Fibroblast of the aortic adventitia (primary cell): ENCODE measurements at places on chromosomes 7 and 10.

GRCh38 chr10:69842882-69843281 is 41.2 kb downstream of the COL13A1 start:
- DNase-seq = no peak

DNA sequence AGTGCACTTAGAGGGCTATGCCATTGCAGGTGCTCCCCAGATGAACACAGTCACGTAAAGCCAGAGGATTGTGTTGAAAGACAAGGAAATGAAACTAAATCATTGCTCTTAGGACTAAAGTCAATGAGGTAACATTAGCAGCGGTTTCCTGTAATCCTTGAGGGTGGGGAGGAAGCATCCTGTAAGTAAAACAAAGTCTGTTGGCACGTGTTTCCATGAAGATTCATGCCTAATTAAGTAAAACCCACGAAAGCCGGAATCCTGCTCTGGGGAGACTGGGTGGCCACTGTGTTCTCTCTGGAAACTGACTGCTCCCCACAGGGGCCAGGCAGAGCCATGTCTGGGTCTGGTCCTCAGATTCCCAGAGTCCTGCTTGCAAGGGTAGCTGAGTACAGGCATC is 18.3 kb downstream of the STEAP1B start:
- no peak for DNase-seq

DNA sequence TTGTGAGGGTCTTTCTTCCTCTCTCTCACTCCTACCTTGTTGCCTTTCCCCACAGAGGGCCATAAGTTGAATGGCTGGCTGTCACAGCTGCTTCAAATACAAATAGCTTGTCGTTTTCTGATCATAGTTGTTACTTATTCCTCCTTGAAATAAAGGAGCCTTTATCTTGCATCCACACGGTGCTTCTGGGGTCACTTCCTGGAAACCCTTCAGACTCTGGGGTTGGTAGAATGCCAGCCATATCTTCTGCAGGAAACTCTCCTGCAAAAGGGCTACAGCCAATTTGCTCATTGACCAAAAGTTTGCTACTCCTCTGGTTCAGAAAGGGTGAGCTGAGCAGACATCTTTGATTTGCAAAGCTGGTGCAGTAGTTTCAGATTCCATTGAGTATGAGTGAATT is 70.4 kb downstream of the FAM185A start:
- no peak for DNase-seq

- DNase-seq = peak; percentile 33
Observed at GRCh38 chr7:31192986-31193385, 140.9 kb downstream of the ADCYAP1R1 start.

DNA sequence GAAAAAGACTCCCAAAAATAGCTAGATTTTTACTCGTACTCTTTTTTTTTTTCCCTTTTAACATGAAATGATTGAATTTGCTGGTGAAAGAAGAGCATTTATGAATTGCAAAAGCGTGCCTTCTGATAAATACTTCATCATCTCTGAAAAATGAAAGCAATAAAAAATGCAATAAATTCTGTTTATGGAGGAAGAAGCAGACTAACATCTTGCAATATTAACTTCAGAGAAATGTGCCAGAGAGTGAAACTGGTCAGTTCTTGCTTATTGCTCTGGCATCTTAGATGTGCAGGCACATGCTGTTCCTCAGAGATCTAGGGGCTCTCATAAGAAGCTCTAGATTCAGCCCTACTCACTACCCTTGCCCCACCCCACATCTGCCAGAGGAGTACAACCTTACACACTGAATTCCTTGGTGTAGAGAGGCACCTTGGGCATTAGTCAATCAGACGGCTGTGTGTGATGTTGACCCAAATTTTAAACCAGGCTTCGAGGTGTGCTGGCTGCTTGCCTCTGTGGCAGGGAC is 891.1 kb upstream of the GHITM start:
- no peak for DNase-seq

GRCh38 chr10:77158666-77159065 is 478.9 kb downstream of the KCNMA1 start:
- DNase-seq = no peak

GRCh38 chr10:119416855-119417254 is 125.7 kb downstream of the RGS10 start:
- peak; percentile 62 for DNase-seq

GRCh38 chr10:72736176-72736827 is 44.4 kb downstream of the MCU start:
- DNase-seq = peak; percentile 81
